Subcutaneous preadipocyte (primary cell): ENCODE measurements at places on chromosomes 4 and X. TPM values are rescaled to one million over a fixed set of nuclear protein-coding genes. Genes with fewer than 3 reads are reported as not detected.

Gene OFD1
- total RNA-seq: 10.3 and 10.8 TPM in 2 replicates

Gene SNCA
- total RNA-seq: 0.37 TPM in 1 of 2 replicates, not detected in the other

Gene ETNPPL
- not detected in 2 replicates for total RNA-seq

Gene ADAMTS3
- 1.1 and 1.2 TPM in 2 replicates for total RNA-seq

Gene GAGE12J
- not detected in 2 replicates for total RNA-seq
